ENCODE measurements at places on chromosomes 12 and 14.

- peak; percentile 46 for DNase-seq
Observed at GRCh38 chr12:989751-990660, 1.0 kb upstream of the ERC1 start.

- DNase-seq = no peak
Observed at GRCh38 chr12:47876440-47876960, 28.3 kb downstream of the VDR start.

- DNase-seq = no peak
Observed at GRCh38 chr12:38120438-38120837, 196.1 kb upstream of the ALG10B start.

DNA sequence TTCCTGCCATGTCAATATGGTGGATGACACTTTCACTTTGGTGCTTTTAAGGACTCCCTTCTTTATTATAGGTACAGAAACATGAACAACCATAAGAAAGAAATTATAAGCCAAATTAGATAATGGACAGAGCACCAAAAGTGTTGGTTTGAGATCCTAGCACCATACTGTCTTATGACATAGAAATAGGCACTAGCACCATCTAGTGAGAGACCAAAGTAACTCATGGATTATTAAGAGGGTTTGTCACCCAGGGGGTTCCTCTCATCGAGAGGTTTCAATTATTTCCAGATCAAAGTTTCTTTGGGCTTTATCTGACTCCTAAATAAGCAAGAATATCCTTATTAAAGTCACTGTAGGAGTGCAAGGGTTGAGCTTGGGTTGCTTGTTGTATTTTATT, 153.0 kb upstream of the DIO2 start:
- no peak for DNase-seq

DNA sequence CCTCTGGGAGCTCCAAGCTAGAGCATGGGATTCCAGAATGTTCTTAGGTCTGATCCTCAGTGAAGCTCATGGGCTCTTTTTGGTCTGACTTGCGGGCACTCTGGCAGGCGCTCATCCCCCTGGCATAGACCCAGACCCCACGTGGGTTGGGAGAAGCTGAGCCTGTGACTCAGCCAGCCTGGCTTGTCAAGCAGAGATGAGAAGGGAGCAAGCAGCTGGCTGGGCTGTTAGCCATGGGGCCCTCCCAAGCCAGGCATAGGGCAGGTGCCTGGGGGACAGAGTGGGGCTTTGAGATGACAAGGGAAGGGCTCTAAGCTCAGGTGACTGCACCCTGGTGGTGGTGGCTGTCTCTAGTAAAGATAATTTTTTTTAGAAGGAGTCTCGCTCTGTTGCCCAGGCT, 80.3 kb upstream of the NOS1 start:
- no peak for DNase-seq

- no peak for DNase-seq
Observed at GRCh38 chr12:46908236-46908935, 82.6 kb upstream of the SLC38A4 start.

DNA sequence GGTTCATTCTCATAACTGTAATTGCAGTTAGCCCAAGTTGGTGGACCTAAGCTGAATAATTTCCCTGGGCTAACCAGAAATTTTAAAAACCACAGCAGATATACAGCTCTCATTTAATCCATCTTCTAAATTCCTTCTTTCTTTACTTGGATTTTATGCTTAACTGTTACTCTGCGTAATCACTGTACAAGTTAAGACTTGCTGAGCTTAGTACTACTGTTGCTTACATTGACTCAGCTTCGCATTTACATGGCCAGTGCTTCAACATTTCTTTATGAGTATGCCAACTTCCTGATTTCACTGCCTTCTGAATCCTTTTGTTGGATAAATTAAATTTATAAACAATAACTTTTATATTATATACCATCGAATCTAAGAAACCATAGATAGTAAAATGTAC, 147.4 kb downstream of the SLC38A4 start:
- DNase-seq = no peak

GRCh38 chr12:23290627-23291330, 658.7 kb downstream of the SOX5 start:
- DNase-seq = no peak

- DNase-seq = no peak
Observed at GRCh38 chr14:104941508-104942365, 17.1 kb downstream of the PLD4 start.

- no peak for DNase-seq
Observed at GRCh38 chr12:75786070-75786469, 245.5 kb downstream of the PHLDA1 start.

DNA sequence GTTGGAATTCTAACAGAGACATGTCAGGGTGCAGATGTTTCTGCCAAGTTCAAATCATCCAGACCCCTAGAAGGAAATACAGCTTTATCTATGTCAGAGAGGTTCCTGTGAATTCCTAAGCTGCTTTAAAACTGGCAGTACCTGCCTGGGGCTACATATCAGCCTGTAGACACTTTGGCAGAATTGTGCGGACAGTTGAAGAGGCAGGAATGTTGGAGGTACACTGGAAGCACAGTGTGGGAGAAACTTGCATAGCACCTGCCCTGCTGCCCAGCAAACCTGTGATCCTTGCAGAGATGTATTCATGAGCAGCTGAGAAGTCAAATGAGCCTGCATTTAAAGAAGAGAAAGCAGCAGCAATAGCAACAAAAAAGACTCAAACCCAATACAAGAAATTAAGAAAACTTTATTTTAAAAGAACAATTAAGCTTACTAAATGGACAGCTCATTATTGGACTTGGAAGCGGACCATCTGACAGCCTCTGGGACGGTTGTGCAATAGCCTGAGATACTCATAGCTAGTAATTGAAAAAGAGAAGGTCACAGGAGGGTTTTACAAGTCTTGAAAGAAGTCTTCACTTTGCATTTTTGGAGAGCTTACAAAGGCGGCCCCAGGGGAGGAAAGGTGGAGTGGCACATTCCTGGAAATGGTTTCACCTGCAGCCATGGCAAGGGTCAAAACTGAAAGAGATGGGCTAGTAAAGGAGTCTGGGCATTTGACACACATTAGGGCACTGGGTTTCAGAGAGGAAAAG, 280.9 kb upstream of the FLRT2 start:
- no peak for DNase-seq

- no peak for DNase-seq
Observed at GRCh38 chr12:123506843-123507236, 26.7 kb downstream of the RILPL1 start.

DNA sequence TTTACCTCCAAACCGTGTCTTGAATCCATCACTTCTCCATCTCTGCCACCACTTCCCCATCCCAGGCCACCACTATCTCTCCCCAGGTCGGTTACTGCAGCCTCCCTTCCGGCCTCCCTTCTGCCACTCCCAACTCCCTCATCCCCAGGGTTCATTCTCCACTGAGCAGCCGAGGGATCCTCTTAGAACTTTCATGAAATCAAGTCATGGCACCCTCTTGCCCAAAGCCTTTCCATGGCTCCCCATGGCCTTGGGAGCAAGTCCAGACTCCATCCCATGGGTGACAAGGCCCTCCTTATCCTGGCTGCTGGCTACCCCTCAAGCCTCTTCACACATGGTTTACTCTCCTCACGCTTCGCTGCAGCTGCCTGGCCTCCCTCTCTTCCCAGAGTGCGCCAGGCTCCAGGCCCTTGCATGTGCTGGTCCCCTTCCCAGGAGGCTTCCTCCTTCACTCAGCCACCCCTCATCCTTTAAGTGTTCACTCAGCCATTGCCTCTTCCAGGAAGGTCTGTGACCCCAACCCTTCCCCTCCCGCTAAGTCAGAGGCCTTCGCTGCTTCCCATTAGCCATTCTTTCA, 17.9 kb upstream of the SH2B3 start:
- no peak for DNase-seq

GRCh38 chr14:93789228-93790130, 1.2 kb upstream of the PRIMA1 start:
- no peak for DNase-seq

- DNase-seq = no peak
Observed at GRCh38 chr12:83261998-83262397, 575.3 kb downstream of the TMTC2 start.

- no peak for DNase-seq
Observed at GRCh38 chr12:68356060-68356695, 24.0 kb upstream of the MDM1 start.

- DNase-seq = no peak
Observed at GRCh38 chr14:96103075-96103474, 63.9 kb downstream of the C14orf132 start.

DNA sequence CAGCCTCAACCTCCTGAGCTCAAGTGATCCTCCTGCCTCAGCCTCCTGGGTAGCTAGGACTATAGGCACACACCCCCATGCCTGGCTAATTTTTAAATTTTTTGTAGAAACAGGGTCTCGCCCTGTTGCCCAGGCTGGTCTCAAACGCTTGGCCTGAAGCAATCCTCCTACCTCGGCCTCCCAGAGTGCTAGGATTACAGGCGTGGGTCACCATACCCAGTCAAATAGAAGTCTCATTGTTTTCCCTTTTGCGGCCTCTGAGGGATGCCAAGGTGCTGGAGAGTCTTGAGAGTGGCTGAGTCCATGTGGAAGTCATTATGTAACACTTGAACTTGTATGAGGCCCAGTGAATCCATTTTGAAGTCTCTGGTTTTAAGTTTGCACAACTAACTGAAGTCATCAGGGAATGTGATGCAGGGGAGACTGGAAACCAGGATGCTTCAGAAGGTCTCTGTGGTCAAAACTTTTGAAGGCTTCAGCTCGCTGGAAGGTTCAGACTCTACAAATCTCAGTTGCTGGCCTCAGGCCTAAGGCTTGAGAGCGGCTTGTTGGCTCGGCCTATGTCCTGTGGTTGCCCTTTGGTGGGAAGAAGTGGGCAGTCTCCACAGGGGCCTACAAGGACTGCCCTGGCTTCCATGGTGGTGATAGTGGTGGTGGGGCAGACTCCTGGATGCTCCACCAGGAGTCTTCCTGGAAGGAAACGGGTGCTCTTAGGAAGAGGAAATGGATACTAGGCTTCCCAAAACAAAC, 29.2 kb downstream of the GALNT16 start:
- no peak for DNase-seq

DNA sequence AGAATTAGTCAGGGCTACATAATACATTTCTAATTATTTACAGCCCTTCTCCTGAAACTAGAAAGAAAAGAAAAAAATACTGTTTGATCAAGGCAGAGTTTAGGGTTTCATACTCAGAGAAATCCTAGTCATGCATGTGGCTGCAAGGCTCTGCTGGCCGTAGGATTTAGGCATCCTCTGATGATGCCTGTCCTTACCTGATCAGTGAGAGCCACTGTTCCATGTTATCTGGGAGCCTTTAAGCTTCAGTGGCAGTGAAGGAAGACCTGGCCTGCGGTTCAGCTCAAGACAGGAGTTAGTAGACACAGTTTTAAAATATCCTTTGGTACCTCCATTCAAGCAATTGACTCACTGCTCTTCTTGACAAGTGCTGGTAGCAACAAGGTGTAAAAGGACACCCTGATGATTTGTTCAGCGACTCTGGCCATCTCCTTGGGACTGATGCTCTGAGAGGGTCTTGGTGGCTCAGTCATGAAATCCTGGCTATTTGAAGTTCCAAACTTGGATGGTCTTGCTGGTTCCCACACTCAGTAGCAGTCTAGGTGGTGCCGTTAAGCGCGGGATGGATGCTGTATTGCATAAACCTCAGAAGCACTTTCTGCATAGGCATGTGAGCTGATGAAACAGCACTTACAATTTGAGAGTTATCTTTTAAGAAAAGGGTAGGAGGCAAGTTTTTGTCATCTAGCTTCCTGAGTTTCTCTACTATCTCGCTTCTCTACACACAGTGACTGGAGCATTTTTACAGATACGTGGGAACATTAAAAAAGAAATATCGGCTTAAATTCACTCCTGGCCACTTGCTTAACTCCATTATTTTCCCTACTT, 162.0 kb downstream of the SAMD4A start:
- DNase-seq = no peak

DNA sequence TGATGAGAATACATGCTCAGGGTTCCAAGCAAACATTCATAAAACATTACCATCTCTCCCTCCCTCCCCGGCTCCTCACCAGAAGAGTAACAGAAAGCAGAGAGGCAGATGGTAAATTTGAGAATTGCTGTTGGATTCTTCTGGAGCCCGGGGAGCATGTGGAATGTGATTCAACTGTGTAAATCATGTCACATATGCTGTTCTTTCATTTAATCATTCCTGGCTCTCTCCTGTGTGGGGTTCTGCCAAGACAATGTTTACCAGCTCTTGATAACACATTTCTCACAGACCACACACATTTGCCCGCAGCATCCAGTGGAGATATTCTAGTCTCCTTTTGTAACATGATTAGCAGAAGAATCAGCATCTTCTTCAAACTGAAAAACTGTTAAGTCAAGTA, 23.4 kb upstream of the NR2C1 start:
- no peak for DNase-seq

- DNase-seq = no peak
Observed at GRCh38 chr12:21710958-21711775, 53.5 kb upstream of the LDHB start.

- DNase-seq = no peak
Observed at GRCh38 chr14:94601884-94602391, 10.3 kb upstream of the SERPINA3 start.

DNA sequence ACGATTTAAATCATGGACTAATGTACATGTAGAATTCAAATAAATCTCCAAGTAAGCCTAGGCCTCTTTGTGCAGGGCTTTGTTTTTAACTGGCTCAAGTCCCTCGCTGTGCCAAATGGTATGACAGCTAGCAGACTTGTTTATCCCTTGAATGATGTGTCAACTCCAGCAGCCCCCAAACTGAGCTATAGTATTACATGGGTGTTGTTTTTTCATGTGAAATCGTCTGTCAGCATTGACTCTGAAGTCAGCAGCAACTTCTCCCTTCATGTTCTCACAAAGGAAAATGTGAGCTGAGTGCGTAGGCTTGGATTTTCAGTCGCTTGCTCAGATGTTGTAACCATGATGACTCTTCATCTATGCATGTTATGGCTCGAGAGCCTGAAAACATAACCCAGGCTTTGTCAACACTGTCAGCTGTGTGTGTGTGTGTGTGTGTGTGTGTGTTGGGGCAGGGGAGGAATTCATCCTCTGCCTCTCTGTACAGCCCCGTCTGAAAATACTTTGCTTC, 73.3 kb downstream of the PTHLH start:
- no peak for DNase-seq

DNA sequence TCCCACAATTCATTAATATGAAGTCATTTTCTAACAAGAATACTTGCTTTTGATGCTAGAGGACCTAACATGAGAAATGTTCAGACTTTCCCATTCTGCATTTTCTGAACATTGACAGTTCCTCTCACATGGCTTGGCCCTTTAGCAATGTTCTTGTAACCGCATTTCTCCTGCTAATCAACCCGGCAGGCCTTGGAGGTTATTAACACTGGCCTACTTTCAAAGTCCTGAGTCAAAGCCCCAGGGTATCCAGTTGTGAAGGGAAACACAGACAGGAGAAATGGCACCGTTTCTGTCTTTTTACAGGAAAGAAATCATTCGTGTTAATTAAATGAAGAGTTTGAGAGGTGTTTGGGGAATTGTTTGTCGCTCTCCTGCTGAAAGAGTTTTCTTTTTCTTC, 446.5 kb upstream of the MIS18BP1 start:
- DNase-seq = no peak

- no peak for DNase-seq
Observed at GRCh38 chr14:79468486-79468885, 742.8 kb downstream of the DIO2 start.

DNA sequence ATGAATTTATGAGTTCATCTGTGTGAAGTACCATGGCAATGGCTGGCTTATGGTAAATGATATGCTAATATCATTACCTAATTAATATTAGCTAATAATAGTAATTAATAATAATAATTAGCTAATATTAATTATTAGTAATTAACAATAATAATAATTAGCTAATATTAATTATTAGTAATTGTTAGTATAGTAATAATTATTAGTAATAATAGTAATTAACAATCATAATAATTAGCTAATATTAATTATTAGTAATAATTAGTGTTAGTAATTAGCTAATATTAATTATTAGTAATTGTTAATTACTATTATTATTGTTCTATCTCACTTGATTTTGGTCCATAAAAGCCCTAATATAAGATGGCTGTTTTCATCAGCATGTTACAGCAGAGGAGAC, 19.8 kb downstream of the RERG start:
- no peak for DNase-seq
